ENCODE measurements at places on chromosomes 1 and 21.
A peak's percentile ranks its signal among the peaks of the same experiment; 100 is the strongest.

DNA sequence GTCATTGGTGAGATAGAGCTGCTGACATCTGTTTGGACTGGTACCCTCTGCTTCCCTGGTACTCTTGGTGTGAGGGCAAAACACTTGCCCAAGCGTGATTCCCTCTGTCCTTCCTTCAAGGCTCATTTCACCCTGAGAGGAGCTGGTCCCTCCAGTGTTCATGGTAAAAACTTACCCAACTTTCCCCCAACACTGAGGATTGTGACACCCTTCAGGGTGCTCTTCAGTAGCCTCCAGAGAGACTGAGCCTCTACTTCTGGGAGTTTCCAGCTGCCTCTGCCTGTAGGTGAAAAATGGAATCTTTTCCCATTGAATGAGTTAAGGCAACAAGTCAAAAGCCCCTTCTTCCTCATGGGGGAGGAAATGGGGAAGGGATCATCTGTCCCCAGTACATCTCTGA lies 9.6 kb downstream of the CCDC190 start:
- no peak for DNase-seq

DNA sequence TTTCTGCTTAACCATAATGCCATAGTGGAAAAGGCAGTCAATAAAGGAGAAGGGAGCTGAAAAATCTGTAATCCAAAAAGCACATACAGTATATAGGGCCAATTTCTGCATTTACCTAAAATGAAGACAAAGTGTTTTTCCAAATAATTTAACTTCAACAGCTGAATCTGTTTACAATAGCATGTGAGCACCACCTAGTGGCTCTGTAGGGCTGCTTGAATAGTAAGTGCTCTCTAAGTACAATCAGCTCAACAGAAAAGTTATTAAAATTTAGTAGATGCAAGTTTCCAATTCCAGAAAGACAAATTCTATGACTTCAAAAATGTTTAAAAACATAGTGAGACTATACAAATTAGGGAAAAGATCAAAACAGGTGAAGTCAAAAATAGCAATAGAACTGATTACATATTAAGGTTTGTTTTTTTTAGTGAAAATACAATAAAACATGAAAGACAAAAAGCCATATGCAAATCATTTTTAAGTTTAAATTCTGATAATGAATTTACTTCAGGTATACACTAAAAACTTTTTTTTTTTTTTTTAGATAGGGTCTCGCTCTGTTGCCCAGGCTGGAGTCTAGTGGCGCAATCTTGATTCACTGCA lies 220.0 kb downstream of the SETD4 start:
- peak; percentile 68 for DNase-seq

DNA sequence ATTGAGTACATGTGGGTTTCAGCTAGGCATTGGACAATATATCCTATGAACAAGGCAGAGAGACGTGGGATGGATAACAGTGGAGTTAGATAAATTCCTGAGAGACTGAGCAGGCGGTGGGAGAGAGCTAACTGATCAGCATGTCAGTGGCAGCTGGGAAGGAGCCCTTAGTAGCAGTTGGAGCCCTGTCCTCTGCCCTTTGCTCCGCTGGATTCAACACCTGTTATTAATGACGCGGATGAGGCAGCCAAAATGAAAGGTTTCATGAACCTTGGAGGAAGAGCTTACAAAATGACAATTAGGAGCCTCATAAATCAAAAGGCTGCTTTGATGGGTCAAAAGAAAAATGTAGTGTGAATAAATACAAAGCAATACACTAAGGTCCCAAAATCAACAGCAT lies 16.1 kb downstream of the UBIAD1 start:
- DNase-seq = no peak

- no peak for DNase-seq
Measured at GRCh38 chr1:68149110-68149798, 83.1 kb downstream of the WLS start.

DNA sequence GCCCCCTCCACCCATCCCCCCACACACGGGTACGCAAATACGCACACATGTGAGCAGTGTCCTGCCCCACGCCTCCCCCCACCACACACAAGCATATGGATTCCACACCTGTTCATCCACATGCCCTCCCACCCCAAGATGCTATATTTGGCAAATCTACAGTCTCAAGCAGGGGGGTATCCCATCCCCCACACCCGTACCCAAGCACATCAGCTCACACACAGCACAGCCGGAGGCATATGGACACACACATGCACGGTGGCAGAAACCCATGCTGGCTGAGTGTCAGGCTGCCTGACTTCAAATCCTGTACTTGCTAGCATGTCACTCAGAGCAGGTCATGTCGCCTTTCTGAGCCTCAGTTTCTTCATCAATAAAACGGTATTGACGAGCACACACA lies 10.6 kb downstream of the COL16A1 start:
- DNase-seq = no peak

- no peak for DNase-seq
Measured at GRCh38 chr21:33254766-33255165, 11.4 kb upstream of the IL10RB start.

- peak; percentile 89 for DNase-seq
Measured at GRCh38 chr1:21255284-21255942, 34.9 kb downstream of the ECE1 start.

DNA sequence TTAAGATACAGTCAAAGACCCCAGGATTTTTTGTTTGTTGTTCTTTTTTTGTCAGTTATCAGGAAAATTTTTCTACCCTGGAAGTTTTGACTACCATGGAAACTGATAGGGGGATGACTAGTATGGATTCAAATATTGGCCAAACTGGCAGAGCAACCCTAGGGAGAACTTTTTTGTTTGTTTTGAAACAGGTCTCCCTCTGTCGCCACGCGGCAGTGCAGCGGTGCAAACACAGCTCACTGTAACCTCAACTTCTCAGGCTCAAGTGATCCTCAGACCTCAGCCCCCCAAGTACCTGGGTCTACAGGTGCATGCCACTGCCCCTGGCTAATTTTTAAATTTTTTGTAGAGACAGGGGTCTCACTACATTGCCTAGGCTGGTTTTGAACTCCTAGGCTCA lies 46.6 kb downstream of the TOR3A start:
- no peak for DNase-seq

DNA sequence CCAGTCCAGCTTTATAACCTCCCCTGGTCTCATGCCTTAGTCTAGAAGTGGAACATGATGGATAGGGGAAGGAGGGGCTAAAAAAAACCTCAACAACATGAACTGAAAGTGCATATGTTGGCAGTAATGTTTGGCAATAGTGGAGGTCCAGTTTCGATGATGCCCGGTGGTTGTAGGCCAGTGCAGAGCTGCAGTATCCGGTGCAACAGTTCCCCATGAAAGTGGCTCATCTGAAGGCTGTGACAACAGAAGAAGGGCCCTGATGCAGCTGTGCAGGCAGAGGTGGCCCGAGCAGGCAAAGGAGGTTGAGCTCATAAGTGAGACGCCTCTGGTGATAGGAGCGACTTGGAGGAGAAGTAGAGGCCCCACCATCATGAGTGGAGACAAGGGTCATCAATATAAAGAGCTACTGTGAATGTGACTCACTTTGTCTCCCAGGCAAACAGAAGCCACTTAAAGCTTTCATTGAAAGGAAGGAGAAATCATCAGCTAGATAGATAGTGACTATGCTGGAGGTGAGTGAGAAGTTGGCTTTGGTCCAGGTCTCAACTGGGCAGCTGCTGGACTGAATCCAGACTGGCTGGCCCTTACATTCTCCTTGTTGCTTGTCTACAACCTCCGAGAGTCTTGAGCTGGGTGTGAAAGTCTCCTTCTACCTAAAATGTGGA lies 10.2 kb upstream of the CREG1 start:
- no peak for DNase-seq

GRCh38 chr1:61259379-61260148 lies 177.2 kb downstream of the NFIA start:
- peak; percentile 9 for DNase-seq

- DNase-seq = peak; percentile 3
Measured at GRCh38 chr1:13587256-13588030, 3.8 kb downstream of the PDPN start.

DNA sequence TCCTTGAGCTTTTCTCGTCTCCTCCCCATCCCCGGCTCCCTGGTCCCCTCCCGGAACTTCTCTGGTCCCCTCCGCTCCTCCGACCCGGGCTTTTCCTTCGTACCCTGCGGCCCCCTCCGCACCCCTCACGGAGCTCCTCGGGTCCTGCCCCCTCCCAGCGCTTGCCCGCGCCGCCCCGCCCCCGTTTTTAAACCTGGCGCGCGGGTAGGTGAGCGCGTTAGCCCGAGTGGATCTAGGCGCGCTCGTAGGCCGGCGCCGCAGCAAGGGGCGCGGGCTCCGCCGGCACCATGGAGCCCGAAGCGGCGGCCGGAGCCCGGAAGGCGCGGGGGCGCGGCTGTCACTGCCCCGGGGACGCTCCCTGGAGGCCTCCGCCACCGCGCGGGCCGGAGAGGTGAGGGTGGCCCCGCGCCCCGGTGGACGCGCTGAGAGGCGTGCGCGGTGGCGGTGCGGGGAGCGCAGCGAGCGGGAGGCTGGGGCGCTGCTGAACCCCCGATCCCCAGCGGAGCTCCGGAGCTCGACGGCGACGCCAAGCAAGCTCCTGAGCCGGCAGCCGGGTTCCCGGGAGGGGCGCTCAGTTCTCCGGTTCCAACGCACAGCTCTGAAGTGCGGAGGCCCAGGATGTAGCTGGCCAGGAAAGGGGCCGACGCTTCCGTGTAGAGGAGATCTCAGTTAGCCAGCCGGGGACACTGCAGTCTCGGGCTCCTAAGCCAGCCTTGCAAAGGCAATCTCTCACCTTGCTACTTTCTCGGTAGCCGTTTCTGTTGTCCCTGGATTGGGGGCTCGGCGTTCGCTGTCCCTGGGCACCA lies at the start of gene RIPPLY3:
Gene RIPPLY3 (plus strand): TSS at position 217 of the 806 bp plus-strand sequence. CDS start 71 bp downstream, at position 288.
- DNase-seq = peak; percentile 34

GRCh38 chr1:5376538-5377247 lies 615.5 kb downstream of the NPHP4 start:
- DNase-seq = no peak

DNA sequence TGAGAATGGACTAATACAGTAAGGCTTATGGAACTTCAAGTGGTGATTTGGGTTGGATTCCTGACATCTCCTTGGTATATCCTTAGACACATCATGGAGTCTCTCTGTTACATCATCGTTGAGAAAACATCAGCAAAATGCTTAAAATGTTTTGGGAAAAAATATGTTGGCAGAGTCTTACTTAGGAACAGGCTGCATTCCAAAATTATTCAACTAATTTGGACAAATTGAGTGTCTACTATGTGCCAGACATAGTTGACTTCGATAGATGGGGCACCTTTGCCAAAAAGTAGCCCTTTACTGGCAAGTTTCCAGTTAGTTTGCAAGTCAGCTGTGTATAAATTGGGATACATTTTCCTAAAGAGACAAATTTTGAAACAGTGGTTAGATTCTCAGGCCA lies 253.4 kb upstream of the ST6GALNAC5 start:
- no peak for DNase-seq

GRCh38 chr1:11070876-11071275 lies 11.1 kb upstream of the SRM start:
- DNase-seq = no peak

GRCh38 chr21:33924766-33925100 lies 9.1 kb upstream of the ATP5PO start:
- DNase-seq = no peak

DNA sequence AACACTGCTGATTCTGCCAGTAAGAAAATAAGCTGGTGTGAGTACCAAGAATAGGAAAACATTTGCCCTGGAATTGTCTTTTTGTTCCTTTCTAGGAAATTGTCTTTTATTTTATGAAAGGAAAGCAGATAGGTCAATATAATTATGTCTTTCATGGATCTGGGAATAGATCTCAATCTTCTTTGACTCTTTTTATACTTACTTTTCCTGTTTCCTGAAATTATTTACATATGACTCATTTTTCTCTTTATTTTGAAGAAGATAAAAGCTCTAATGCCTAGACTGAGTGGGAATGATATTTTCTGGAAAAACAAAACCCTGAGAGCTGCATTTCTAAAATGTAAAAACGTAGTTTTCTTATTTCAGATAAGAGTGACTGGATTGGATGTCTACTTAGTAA lies 100.1 kb downstream of the MAN1A2 start:
- no peak for DNase-seq

DNA sequence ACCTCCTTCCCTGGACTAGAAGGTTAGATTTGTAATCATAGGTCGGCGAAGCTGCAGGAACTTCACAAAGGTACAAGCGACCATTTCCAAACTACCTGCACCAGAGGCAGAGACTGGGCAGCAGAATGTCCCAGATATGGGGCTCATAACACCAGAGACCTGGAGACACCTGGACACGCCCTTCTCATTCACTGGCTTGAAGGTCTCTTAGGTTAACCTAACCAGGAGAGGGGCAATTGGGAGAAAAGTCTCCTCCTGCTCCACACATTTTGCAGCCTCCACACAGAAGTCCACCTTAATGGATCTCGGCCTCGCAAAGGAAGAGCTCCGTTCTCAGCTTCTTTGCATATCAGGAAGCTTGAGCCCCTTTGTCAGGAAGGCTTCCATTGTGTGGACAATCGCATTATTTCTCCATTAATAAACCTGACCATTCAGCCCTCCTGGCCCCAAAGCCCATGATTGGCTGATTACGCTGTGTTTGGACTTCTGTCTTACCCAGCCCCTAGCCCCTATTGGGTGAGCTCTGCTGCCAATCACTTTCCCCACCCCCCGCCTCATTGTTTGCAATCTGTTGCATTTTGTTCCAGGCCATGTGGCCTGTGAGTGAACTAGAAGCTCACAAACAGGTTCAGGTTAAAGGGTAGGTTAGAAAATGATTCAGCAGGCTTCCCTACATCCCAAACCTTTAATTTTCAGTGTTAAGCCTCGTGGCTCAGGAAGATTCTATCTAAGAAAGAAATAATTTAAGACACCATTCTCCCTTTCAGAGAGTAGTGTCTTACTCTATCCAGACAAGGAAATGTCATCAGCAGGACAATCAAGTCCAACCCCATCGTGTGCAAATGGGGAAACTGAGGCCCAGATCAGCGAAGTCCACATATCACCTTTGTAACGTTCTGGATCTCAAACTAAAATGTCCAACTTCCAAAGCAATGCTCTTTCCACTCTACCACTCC lies 2.8 kb downstream of the MYCL start:
- peak; percentile 68 for DNase-seq

DNA sequence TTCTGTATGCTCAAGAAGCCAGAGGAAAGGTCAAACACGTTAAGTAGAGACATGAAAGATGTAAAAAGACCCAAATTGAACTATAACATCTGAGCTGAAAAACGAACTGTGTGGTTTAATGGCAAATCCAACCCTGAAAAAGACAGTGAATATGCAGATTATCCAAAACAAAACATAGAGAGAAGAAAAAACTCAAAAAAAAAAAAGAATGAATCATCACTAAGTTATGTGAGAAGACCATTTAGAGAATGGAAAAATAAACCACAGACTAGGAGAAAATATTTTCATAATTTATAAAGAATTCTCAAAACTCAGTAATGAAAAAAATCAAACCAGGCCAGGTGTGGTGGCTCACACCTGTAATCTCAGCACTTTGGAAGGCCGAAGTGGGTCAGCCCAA lies 253.3 kb downstream of the PLPP3 start:
- peak; percentile 56 for DNase-seq

Measured in GM03348 (cell line).